ENCODE measurements at places on chromosomes 1 and 21.

- DNase-seq: no peak
Measured at GRCh38 chr1:187513190-187513589, 684.4 kb downstream of the PLA2G4A start.

DNA sequence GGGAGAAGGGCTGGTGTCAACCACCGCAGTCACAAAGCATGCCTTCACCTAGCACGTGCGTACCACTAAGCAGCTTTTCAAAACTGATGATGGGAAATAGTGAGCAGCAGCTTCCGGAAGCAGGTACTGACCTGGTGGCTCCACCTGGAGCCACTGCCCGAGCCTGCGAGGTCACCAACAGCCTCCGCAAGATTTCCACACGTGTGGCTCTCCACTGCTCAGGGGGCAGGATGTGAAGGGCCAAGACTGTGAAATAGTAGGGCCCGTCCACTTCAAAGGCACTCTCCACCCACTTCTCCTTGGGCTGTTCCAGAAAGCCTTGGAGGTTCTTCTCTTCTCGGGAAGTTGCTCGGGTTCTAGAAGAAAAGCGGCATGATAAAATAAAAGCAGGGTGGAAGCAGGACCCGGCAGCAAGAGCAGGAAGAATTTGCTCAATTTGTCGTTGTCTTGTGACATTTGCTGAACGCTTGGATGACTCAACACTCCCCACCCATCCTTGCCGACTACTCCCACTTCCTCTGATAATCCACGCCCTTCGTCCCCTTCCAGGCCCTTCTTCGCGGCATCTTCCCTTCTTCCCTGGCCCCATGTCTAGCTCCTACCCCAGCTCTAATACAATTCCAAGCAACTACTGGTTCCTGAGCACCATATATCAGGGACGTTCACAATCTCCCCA lies 124.9 kb upstream of the IFFO2 start:
- no peak for DNase-seq

- DNase-seq: no peak
Measured at GRCh38 chr1:239868058-239868832, 223.4 kb upstream of the FMN2 start.

DNA sequence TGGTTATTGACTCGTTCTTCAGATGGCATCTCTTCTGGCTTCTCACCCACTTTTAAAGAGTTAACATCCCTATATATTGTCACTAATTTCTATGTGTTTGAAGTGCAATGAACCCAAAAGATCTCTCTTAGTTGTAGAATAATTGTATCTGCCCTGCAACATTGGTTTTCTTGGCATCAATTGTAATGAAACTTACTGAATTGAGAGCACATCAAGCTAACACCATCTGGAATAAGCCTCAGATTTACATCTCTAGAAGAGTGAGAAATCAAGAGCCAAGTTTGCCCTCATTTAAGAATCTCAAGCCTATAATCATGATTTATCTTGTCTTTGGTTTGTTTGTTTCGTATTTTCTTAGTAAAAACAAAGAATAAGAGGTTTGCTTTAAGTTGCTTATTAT lies 372.6 kb upstream of the LRRC7 start:
- no peak for DNase-seq

DNA sequence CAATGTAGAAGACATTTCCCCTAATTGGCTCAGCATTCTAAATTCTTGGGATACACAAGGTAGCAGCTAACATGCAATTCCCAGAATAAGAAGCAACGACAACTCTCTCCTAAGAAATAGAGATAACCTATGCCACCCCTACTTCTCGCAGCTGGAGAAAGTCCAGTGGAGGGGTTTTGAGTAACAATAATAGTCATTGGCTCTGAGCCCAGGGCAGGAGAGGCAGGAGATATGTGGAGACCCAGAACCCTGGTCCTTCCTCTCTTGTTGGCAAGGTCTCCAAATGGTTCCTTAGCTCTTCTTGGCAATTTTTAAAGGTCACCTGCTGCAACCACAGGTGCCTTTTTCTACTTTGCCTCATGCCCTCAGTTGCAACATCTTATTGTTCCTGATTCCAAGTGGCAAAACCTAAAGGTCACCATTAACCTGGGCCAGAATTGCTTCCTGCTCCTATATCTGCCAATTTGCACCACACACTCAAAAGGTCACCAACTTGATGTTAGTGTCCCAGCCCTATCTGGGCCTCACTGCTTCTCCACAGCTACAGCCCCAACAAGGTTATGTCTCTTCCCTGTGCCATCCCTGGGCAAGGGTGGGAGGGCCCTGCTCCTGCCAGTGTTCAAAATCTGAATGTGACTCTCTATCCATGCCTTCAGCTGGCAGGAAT lies 36.7 kb downstream of the TBX15 start:
- no peak for DNase-seq

- DNase-seq: no peak
Measured at GRCh38 chr1:76013206-76013581, 61.4 kb upstream of the ST6GALNAC3 start.

DNA sequence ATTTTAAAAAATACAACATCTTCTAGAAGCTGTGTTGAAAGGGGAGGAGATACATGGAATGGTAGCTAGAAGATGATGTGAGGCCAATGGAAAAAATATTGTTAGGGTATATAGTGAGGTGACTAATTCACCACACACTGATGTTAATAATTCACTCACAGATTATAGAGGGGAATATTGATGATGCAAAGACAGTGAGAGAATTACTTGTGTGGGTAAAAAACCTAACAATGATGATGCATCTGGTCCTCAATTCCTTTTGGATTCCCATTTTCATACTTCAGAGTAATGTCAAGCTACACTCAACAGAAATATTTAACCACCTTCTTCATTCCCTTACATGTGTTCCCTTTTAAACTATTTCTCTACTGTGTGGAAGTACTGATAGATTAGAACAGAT lies 169.5 kb upstream of the DPYD start:
- no peak for DNase-seq

DNA sequence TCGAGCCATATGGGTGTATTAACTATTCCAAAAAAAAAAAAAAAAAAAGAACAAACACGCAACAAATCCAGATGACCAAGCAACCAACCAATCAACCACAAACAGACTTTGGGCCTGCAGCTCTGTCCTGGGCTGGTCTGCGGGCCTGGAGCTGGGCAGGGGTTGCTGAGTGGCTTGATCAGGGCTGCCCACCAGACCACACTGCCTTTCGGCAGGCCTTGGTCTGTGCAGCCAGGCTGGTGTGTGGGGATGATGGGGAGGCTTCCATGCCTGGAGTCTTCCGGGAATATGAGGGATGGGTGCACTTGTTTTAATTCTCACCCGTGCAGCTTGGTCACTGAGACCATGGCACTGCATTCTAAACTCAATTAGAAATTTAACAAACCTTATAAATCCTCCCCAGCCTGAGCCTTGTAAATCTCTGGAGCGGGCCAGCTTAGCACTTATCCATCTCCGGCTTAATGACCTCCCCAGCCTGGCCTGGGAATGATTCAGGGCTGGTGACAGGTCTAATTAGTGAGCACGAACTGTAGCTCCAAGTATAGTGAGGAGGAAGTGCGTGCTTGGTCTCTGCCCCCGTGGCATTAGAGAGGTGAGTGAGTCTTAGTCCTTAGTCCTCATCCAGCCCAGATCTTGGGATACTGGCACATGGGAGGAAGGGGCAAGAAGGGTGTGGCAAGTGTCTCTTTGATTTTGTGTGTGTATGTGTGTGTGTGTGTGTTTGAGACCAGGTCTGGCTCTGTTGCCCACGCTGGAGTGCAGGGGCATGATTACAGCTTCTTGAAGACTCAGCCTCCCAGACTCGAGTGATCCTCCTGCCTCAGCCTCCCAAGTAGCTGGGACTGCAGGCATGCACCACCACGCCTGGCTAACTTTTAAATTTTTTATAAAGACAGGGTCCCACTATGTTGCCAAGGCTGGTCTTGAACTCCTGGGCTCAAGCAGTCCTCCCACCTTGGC lies 74.6 kb upstream of the CSF3R start:
- no peak for DNase-seq

GRCh38 chr1:174964261-174964971 lies 35.3 kb upstream of the CACYBP start:
- DNase-seq: no peak

DNA sequence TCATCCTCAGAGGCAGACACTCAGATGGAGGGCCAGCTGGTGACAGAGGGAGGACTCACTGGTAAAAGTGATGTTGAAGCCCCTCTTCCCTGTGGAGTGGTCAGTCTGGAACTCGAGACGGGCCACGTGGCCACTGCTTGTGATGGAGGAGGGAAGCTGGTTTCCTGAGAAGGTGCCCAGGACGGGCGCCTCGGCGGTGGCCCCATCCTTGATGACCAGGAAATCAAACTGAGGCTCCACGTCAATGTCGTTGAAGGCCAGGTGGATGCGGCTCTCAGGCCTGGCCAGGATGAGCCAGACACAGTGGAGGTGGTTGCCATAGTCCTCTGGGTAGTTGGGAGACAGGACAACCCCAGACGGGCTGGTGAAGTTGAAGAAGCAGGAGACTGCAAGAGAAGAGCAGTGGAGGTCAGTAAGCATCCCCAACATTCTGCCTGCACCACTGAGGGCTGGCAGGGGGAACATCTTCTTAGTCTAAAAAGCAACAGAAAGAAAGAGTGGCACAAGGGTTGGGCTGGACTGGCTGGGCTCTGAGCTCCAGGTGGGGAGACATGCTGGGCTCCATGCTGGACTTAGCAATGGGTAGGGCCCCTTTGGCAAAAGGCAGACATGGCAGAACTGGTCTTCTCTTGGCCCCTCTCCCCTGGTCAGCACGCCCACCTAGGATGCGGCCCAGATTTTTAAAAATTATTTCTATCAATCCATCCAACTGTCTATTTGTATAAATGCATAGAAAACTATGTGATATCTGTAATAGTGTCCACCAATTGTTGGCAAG lies 120.5 kb upstream of the HMGB4 start:
- DNase-seq: no peak

DNA sequence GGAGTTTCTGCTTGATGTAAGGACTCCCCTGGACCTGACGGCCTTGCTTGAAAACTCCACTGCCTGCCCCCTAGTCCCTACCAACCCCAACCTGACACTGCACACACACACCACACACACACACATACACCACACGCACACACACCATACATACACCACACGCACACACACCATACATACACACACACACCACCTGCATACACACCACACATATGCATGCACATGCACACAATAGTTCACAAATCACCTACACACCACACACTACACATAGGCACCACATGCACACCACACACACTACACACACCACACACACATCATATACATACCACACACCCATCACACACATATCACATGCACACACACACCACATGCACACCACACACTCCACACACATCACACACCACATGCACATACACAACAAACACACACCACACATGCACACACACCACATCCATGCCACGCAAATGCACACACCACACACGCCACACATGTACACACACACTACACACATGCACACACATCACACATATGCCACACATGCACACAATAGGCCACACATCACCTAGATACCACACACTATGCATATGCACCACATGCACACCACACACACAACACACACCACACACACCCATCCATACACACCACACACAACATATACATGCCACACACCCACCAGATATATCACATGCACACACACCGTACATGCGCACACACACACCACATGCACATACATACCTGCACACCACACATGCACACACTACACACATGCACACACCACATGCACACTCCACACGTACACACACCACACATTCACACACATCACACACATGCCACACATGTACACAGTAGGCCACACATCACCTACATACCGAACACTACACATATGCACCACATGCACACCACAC lies 3.7 kb downstream of the CASQ1 start:
- no peak for DNase-seq

DNA sequence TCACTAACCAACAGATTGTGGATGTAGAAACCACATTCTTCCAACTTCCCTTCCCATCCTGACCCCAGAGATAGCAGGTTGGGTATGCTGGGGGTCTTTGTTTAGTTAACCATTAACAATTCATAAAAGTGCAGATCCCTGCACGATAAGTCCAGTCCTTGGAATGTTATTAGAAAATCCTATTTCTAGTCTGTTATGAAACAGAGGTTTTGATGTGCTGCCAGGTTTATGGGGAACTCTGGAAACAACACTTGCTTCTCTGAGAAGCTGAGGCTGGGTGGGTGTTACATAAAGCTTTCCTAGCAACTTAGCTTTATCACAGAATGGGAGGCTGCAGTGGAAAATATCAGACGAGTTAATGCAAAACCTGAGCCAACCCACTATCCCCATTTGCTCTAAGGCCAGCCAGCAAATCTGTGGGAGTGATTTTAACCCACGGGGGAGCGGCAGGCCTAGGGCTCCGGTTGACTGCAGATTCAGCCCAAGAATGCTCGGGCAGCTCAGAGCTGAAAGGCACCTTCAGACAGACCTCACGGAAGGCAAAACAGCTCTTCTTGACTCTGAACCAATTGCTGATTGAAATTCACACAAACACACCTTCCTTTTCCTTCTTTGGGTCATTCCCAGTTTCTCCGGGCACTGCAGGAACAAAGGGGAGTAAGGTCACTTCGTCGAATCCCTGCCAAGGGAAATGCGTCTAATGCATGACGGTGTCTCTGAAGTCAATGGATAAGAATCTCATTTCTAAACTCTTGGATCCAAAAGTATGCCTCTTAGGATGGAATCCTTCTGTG lies 111.7 kb upstream of the IRF2BP2 start:
- DNase-seq: no peak

DNA sequence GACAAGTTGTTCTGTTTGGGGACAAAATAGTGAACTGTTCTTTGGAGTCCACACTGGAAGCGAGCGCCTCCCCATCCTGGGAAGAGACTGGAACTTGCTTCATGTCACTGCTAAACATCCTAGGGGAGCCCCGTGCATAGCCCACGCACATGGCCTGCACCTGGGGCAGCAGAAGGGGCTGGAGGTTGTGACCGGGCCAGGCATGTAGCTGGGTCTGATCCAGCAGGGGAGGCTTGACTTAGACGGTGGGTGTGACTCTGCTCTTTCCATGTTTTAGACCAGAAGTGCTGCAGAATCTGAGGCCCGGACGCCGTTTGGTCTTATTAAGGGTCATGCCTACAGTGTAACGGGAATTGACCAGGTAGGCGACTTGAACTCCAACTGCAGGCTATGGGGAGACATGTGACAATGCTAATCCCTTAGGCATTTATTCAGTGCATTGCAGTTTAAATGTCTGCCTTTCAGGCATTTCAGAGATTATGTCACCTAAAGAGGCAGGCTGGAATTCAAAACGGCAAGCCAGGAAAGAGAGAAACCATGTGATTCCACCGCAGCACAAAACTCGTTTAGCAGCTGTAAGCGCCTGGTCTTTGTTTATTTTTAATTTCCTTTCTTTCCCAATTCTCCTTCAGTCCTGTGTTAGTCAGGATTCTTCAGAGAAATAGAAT lies 21.8 kb downstream of the CAPN9 start:
- DNase-seq: no peak

DNA sequence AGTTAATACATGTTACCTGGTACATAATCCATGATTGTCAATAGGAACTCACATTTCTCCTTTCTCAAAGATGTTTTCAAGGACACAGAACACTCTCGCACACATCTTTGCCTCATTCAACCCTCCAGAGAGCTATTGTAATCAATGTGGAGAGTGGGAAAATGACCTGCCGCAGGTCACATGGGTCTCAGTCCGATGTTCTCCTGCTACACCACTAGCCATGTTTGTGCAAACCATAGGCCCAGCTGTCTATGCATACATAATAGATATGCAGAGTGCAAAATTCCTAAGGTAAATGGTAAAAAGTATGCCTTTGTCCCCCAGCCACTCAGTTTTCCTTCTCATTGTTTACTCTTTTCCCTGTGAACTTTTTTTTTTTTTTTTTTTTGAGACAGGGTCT lies 89.2 kb downstream of the ADSS2 start:
- DNase-seq: no peak

- DNase-seq: no peak
Measured at GRCh38 chr1:20402585-20403422, 83.2 kb downstream of the CAMK2N1 start.
